ENCODE measurements at places on chromosomes 12 and 14. TPM values are rescaled to one million over a fixed set of nuclear protein-coding genes. Genes with fewer than 3 reads are reported as not detected.
A peak's percentile ranks its signal among the peaks of the same experiment; 100 is the strongest.

The RD3L gene
- not detected for total RNA-seq

- no peaks in the 10 kb centered on the region for H3K27me3 ChIP-seq
- no peak for DNase-seq
- H3K27ac ChIP-seq: no peak overlapping the region
- no peak overlapping the region for H3K4me3 ChIP-seq
Measured at GRCh38 chr12:56994231-56994746, 12.1 kb downstream of the ZBTB39 start.

The ZC2HC1C gene
- 3.6 TPM for total RNA-seq

DNA sequence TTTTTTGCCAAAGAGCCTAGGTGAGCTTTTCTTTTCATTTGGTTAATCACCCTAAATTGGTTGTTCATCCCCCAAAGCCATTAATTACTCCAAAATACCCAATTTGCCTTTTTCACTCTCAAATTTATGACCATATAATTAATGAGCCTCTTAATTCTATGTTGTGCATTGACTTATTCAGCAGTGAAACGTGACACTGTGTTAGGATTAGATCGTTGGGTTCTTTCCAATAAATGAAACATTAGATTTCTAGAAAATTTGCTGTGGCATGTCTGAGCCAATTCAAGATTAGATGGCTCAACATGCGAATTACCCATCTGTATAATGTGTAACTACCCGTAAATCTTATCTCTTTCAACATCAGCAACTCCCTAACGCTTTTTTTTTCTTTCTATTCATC lies 273.4 kb downstream of the BMP4 start:
- no peak overlapping the region for H3K4me3 ChIP-seq
- no peak for DNase-seq
- no peaks in the 10 kb centered on the region for H3K4me1 ChIP-seq
- H3K36me3 ChIP-seq: no peaks in the 10 kb centered on the region
- no peaks in the 10 kb centered on the region for H3K27me3 ChIP-seq

The PIWIL1 gene
- total RNA-seq: not detected

- no peak for DNase-seq
- H3K36me3 ChIP-seq: no peaks in the 10 kb centered on the region
- peak within 1 kb of the TSS; percentile 50 for H3K4me3 ChIP-seq
- H3K27me3 ChIP-seq: peaks cover 49% of the 10 kb centered on the region
- peak within 1 kb of the TSS; percentile 23 for H3K27ac ChIP-seq
Measured at GRCh38 chr14:64879635-64880220, at the start of gene SPTB. TSS of gene SPTB (minus strand) at chr14:64879907. CDS start at chr14:64823094, 56,813 bp downstream.

DNA sequence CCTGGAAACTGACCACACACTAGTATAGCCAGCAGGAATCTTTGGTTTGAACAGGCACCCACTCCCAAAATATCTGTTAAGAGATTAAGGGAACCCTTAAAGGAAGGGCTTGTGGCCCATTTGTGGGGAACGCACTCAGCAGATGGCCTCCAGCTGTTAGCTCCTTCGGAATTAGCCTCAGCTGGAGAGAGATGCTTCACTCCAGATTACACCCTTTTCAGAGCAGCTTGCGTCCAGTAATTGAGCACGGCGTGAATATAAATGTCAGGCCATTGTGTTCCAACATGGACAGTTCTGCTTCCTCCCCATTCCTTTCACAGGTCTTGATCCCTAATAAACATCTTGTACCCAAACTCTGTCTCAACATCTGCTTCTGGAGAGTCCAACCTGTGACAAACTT lies 397.8 kb downstream of the SEC23A start:
- H3K4me3 ChIP-seq: no peak overlapping the region
- no peak for DNase-seq
- no peaks in the 10 kb centered on the region for H3K27me3 ChIP-seq
- no peak overlapping the region for H3K27ac ChIP-seq
- H3K4me1 ChIP-seq: no peaks in the 10 kb centered on the region
- H3K36me3 ChIP-seq: no peaks in the 10 kb centered on the region
